ENCODE measurements at places on chromosomes 6 and 20.

- no peak for DNase-seq
Measured at GRCh38 chr20:34437330-34437986, 74.4 kb downstream of the ITCH start.

GRCh38 chr6:148307405-148307804 is 35.2 kb upstream of the SASH1 start:
- no peak for DNase-seq

DNA sequence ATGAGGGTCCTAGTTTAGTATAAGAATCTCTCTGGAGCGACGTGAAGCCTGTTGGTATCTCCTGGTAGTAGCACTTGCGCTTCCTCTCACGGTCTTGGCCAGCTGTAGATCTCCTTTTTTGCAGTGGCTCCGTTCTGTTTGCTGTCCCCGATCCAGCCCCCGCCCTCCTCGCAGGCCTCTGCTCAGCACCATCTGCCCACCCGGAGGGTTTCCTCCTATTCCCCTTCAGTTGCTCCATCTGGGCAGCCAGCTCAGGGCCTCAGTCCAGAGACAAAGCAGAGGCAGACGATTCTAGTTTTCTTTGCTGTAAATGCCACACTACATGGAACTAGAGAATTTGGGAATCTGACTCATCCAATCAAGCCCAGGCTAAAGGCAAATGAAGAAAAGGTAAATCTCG is 126.6 kb downstream of the TIAM2 start:
- no peak for DNase-seq

DNA sequence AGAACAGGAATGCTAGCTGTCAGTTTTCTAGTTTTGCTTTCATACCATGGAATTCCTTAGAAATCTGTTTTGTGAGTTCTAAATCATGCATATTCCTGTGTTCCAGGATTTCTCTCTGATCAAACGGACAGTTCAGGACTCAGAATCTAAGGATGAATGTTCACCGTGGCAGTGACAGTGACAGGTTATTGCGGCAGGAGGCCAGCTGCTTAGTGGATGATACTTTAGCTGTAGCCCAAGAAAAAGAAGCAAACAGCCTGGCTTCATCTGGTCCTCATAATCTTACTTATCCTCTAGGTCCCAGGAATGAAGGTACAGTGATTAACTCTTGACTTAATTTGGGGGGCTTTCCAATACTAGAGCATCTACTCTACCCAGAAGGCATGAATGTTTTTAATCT is 27.1 kb downstream of the KCTD20 start:
- no peak for DNase-seq

DNA sequence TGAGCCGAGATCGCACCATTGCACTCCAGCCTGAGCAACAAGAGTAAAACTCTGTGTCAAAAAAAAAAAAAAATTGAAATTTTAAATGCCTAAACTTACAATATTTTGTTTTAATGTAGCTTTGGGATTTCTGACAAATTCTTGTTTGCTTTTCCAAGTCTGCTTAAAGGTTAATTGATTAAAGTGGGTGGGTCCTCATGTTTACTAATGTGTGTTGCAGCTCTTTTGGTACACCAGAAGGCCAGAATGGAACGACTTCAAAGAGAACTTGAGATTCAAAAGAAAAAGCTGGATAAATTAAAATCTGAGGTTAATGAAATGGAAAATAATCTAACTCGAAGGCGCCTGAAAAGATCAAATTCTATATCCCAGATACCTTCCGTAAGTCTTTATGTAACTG is 2.7 kb upstream of the SUMO4 start:
- DNase-seq: no peak

DNA sequence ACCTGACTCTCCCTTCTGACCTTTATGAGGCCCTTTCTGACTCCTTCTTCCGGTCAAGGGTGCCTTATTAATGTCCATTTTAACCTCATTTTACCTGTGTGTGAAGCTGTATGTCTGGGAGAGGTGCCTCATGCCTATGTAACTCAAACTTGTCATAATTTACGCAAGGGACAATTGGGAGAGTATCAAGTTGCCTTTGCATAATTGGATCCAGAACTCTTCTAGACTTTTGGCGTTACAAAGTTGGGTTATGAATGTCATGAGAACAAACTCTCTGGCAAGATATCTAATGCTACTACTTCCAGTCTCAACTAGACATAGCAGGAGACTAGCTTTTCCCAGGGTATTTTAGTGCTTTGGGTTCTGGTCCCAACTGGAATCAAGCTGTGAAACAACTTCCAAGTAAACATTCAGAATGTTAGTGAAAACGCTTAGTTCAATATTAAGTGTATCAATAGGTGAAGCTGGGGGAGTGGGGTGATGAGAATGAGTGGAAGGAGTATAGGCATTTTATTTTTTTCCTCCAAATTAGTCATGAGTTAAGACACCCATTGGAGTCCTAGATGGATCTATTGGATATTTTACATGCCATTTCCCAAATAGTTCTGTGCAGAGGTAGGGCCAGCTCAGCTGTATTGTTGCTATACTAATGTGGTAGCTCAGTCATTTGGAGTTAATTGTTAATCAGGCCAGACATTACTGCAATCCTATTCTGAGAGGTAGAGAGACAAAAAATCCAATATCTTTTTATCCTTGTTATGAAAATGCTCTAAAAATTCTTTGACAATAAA is 159.9 kb downstream of the TFAP2B start:
- no peak for DNase-seq

GRCh38 chr6:37019065-37019450 is 13.6 kb downstream of the FGD2 start:
- DNase-seq: no peak

GRCh38 chr6:106185615-106186014 is 99.5 kb downstream of the PRDM1 start:
- DNase-seq: no peak
